Glutamatergic neuron (in vitro differentiated cells): ENCODE measurements at places on chromosomes 3 and 15. TPM values are rescaled to one million over a fixed set of nuclear protein-coding genes. Genes with fewer than 3 reads are reported as not detected.

GRCh38 chr3:65827076-65827475 is 211.6 kb downstream of the MAGI1 start:
- H3K4me1 ChIP-seq, result no peaks in the 10 kb centered on the region
- no peak overlapping the region for H3K4me3 ChIP-seq
- no peak overlapping the region for H3K27ac ChIP-seq
- H3K36me3 ChIP-seq, result no peaks in the 10 kb centered on the region

- H3K27me3 ChIP-seq, result peaks cover 18% of the 10 kb centered on the region
- H3K36me3 ChIP-seq, result no peaks in the 10 kb centered on the region
- DNase-seq, result no peak
These were observed 655 bp upstream of the RAB11A start for GRCh38 chr15:65868546-65869125.

DNA sequence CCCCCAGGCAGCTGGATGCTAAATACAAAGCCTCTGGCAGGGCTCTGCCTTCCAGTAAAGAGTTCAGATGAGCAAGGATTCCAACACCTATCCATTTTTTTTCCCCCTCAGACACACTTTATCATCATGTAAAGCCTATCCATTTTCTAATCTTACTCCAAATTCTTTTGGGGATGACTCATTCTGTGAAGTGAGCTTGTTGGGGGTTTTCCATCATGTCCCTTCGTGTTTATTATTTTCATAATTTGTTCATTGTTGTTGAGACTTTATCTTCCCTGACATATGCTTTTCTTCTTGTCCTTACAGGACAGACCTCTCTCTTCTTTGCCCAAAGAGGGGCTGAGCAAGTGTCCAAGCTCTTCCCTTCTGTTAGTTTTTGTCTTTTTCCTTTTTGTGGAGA is 34.7 kb upstream of the SH3BP5 start:
- H3K27me3 ChIP-seq, result no peaks in the 10 kb centered on the region
- peaks cover under 1% of the 10 kb centered on the region for H3K4me1 ChIP-seq
- H3K36me3 ChIP-seq, result no peaks in the 10 kb centered on the region
- no peak for DNase-seq

DNA sequence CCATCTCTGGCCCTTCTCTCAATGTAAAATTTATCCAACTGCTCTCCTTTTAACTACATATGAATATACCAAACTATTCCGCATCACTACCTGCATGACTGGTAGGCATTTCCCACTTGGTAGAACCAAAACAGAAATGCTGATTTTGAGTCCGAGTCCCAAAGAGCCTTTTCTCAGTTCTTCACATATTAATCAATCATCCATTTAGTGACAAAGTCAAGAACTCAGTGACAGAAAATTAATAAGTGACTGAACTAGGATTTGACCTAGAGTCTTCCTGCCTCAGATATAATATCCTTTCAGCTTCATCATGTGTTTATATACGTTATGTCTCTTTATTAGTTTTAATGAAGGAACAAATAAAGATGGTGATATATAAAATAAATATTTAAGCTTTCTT is 700.6 kb upstream of the GOLIM4 start:
- DNase-seq, result no peak
- peaks cover 13% of the 10 kb centered on the region for H3K4me1 ChIP-seq
- H3K27ac ChIP-seq, result no peak overlapping the region
- H3K36me3 ChIP-seq, result no peaks in the 10 kb centered on the region
- peaks cover 2% of the 10 kb centered on the region for H3K27me3 ChIP-seq

DNA sequence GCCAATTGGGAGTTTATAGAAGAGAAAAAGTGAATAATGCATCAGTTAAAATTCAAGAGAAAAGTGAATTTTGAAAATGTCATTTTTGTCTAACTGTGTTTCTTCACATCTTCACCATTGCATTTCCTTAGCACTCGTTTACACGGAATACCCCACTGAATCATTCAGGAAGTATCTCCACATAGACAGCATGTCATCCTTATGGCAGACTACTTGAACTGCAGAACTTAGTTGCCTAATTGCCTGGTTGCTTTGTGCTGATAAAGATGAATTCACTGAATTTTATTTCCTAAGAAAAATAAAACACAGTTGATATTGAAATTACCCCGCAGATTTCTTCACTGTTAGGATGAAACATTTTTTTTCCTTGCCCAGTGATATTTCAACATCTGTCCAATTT is 627.1 kb downstream of the ROBO1 start:
- no peak for DNase-seq
- peak overlapping the region; percentile 96 for H3K27ac ChIP-seq
- H3K4me1 ChIP-seq, result peaks cover 28% of the 10 kb centered on the region
- no peaks in the 10 kb centered on the region for H3K36me3 ChIP-seq

- H3K4me1 ChIP-seq, result no peaks in the 10 kb centered on the region
- no peaks in the 10 kb centered on the region for H3K27me3 ChIP-seq
- no peak overlapping the region for H3K4me3 ChIP-seq
- no peaks in the 10 kb centered on the region for H3K36me3 ChIP-seq
- no peak overlapping the region for H3K27ac ChIP-seq
These were observed 611.0 kb downstream of the NSUN3 start for GRCh38 chr3:94673876-94674275.

DNA sequence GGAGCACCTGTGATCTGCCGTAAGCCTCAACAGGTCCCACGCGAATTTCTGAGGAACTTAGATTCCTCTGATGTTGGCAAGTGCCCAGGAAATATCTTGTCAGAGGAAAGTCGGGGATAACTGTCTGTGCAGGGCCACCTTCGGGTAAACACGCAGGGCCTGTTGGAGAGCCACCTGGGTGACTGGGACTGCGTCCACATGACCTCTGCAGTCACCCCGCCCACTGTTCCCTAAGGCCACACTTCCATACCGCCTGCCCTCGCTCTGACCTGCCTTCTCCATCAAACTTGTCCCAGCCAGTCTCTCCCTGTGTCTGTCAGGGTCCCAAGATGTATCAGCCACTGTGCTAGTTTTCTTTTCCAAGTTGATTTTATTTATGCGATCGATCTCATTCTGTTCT is 28.7 kb downstream of the BFSP2 start:
- no peak overlapping the region for H3K4me3 ChIP-seq
- H3K27ac ChIP-seq, result no peak overlapping the region
- no peak for DNase-seq

DNA sequence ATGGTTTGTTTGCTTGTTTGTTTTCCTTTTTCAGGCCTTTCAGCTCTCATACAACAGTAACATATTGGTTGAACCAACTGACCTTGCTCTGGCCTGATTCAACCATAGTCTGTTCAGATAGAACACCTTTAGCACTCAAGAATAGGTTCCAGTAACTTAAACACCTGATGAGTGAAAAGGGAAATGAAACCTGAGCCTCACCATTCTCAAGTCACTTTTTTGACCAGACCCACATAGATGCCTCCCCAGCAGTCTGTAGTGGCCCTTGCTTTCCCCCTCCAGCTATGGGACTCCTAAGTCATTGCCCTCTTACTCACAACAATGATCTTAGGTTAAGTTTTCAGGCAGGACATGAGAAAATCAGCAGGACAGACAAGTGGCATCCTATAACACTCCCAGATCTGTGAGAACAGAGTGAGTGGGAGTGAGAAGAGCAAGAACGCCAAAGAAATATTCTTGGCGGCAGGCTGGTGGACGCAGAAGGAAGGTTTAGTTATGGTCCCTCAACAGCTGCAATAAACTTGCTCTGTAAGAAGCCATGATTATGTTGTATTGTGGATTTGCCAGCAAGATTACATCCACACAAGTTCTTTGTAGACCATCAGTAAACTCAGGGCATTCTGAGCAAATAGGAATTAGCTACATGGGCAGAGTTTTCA is 367.5 kb downstream of the MECOM start:
- DNase-seq, result no peak
- no peaks in the 10 kb centered on the region for H3K27me3 ChIP-seq

GRCh38 chr15:94125698-94126097 is 105.7 kb upstream of the MCTP2 start:
- H3K27me3 ChIP-seq, result peaks cover 4% of the 10 kb centered on the region
- no peak for DNase-seq
- H3K4me3 ChIP-seq, result no peak overlapping the region

- no peak overlapping the region for H3K4me3 ChIP-seq
- DNase-seq, result no peak
- no peaks in the 10 kb centered on the region for H3K4me1 ChIP-seq
- peaks cover 5% of the 10 kb centered on the region for H3K36me3 ChIP-seq
- H3K27ac ChIP-seq, result no peak overlapping the region
These were observed 55.0 kb downstream of the GLB1 start for GRCh38 chr3:33041909-33042308.

DNA sequence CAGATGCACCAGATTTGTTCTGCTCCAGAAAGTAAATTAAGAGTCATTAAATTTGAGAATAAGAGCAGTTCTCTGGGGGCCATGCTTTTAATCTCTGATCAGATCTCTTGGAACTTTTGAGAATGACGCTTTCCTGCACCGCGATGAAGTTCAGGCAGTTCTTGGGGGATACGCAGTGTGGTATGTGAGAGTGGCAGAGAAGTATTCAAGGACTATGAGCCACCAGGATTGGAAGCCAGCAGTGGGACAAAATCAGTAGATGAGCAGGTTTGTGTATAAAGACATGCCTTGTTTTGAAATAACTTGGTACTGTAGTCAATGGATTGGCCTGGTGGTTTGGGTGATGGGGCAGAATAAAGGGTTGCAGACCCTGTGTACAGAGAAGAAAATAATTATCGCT is 483.6 kb downstream of the ERC2 start:
- H3K27me3 ChIP-seq, result peaks cover 2% of the 10 kb centered on the region
- H3K4me1 ChIP-seq, result peaks cover 4% of the 10 kb centered on the region
- no peak overlapping the region for H3K27ac ChIP-seq
- DNase-seq, result no peak
- H3K36me3 ChIP-seq, result no peaks in the 10 kb centered on the region

CNTN3 gene
- 2.2 TPM for total RNA-seq

CKMT1B gene
- total RNA-seq, result 18.8 TPM

MESP2 gene
- not detected for total RNA-seq

SLC26A6 gene
- total RNA-seq, result 26.0 TPM

ZPLD1 gene
- not detected for total RNA-seq

NUTM1 gene
- not detected for total RNA-seq
